ENCODE measurements at places on chromosomes 2 and 18. TPM values are rescaled to one million over a fixed set of nuclear protein-coding genes. Genes with fewer than 3 reads are reported as not detected.

Gene C2orf78
- not detected for polyA plus RNA-seq

Gene AMER3
- polyA plus RNA-seq = 5.7 TPM

Gene TMEM200C
- 4.3 TPM for polyA plus RNA-seq

Gene TET3
- 9.4 TPM for polyA plus RNA-seq

Gene RNF152
- 0.56 TPM for polyA plus RNA-seq

Gene GEN1
- 0.95 TPM for polyA plus RNA-seq

Gene GREB1
- 11.3 TPM for polyA plus RNA-seq

Gene PRSS56
- not detected for polyA plus RNA-seq

Gene LTBP1
- polyA plus RNA-seq = 9.8 TPM

Gene SRD5A2
- polyA plus RNA-seq = not detected

Gene FOXD4L1
- polyA plus RNA-seq = not detected

Gene KIF5C
- 93.6 TPM for polyA plus RNA-seq

Gene TEKT4
- polyA plus RNA-seq = not detected

Gene SNRPD1
- polyA plus RNA-seq = 120 TPM

Gene NETO1
- 2.6 TPM for polyA plus RNA-seq

Gene AMMECR1L
- polyA plus RNA-seq = 5.7 TPM

Gene GAD1
- 17.2 TPM for polyA plus RNA-seq

Gene C1QL2
- 5.2 TPM for polyA plus RNA-seq

Gene B3GNT7
- 3.4 TPM for polyA plus RNA-seq

Gene AGXT
- polyA plus RNA-seq = 1.1 TPM
